ENCODE measurements at places on chromosomes 3 and 15. TPM values are rescaled to one million over a fixed set of nuclear protein-coding genes. Genes with fewer than 3 reads are reported as not detected.

- H3K27ac ChIP-seq = no peak overlapping the region
- H3K4me1 ChIP-seq = peaks cover 12% of the 10 kb centered on the region
- no peaks in the 10 kb centered on the region for H3K36me3 ChIP-seq
- DNase-seq = no peak
Measured at GRCh38 chr3:172279191-172279640, 169.0 kb downstream of the GHSR start.

DNA sequence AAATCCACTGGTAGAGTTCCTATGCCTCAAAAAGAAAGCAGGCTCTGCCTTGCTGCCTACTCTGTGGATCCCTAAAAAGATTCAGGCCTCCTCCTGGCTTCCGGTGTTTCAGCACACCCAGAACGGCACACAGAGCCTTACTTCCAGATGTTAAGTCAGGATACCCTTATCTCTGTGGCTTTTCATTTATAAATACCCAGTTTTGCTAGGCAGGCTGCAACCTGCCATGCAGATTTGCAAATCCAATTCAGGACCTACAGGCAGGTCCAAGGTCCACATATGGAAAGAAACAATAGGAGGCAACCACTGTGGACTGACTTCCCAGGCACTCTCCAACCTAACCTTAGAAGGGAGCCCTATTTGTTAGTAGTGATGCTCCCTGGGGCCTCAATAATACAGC, 30.7 kb downstream of the EFL1 start:
- H3K27ac ChIP-seq = no peak overlapping the region
- H3K4me1 ChIP-seq = no peaks in the 10 kb centered on the region
- no peaks in the 10 kb centered on the region for H3K27me3 ChIP-seq
- H3K36me3 ChIP-seq = no peaks in the 10 kb centered on the region
- H3K4me3 ChIP-seq = no peak overlapping the region

GRCh38 chr15:37099319-37100108, 835 bp downstream of the MEIS2 start:
- peak overlapping the region; percentile 95 for H3K27ac ChIP-seq
- H3K4me1 ChIP-seq = no peaks in the 10 kb centered on the region
- H3K4me3 ChIP-seq = peak overlapping the region; percentile 99
- no peak for DNase-seq
- no peaks in the 10 kb centered on the region for H3K27me3 ChIP-seq

DNA sequence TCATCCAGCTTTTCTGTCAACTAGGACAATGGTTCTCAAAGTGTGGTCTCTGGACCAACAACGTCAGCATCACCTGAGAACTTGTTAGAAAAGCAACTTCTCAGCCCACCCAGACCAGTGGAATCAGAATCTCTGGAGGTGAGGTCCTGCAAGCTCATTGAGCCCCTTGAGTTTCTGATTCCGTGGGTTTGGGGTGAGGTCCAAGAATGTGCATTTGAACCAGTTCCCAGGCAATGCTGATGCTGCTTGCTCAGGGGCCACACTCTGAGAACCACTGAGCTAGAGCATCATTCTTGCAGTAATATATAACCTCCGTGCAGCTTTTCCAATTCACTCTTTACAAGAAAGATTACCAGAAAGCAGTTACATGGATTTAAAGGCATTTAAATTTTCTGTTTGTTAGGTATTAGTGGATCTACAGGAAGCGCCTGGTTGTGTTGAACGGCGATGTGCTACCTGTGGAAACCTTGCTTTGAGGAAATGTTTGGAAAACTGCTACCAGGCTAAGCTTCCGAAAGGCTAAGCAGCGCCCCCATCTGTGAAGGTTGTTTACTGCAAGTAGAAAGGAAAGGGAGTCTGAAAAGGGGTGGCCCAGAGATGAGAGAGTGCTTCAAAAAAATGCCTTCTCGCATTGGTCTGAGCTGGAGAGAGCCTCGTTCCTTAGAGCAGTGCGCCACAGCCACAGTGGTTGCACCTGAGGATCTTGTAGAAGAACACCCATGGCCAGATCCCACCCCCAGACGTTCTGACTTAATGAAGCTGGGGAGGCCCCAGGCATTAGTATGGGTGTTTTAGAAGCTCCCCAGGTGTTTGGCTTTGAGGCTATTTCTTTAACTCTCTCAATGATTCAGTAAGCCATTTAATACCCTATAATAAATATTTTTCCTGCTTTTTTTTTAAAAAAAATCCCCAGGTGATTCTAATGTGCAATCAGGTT, 50.0 kb downstream of the RLBP1 start:
- H3K36me3 ChIP-seq = peaks cover 1% of the 10 kb centered on the region
- DNase-seq = no peak
- no peaks in the 10 kb centered on the region for H3K4me1 ChIP-seq
- no peak overlapping the region for H3K27ac ChIP-seq
- no peak overlapping the region for H3K4me3 ChIP-seq

GRCh38 chr15:37824717-37825382, 109.6 kb upstream of the TMCO5A start:
- no peak overlapping the region for H3K4me3 ChIP-seq
- no peaks in the 10 kb centered on the region for H3K4me1 ChIP-seq
- DNase-seq = no peak
- no peaks in the 10 kb centered on the region for H3K27me3 ChIP-seq
- H3K36me3 ChIP-seq = no peaks in the 10 kb centered on the region
- no peak overlapping the region for H3K27ac ChIP-seq

GRCh38 chr3:159229116-159229680, 427.3 kb downstream of the MFSD1 start:
- DNase-seq = no peak
- H3K4me3 ChIP-seq = no peak overlapping the region
- no peak overlapping the region for H3K27ac ChIP-seq
- H3K36me3 ChIP-seq = no peaks in the 10 kb centered on the region
- H3K27me3 ChIP-seq = no peaks in the 10 kb centered on the region
- no peaks in the 10 kb centered on the region for H3K4me1 ChIP-seq

DNA sequence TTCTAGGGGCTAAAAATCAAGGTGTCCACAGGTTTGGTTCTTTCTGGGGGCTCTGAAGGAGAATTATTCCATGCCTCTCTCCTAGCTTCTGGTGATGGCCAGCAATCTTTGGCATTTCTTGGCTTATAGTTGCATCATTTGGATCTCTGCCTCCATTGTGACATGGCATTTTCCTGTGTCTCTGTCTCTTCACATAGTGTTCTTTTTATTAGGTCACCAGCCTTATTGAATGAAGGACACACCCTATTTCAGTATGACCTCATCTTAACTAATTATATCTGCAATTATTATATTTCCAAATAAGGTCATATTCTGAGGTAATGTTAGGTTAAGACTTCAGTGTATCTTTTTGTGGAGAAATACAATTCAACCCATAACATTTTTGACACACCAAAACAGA, 3.2 kb upstream of the GBE1 start:
- H3K4me1 ChIP-seq = no peaks in the 10 kb centered on the region
- no peak for DNase-seq
- H3K4me3 ChIP-seq = no peak overlapping the region
- no peak overlapping the region for H3K27ac ChIP-seq
- no peaks in the 10 kb centered on the region for H3K27me3 ChIP-seq
- no peaks in the 10 kb centered on the region for H3K36me3 ChIP-seq

DNA sequence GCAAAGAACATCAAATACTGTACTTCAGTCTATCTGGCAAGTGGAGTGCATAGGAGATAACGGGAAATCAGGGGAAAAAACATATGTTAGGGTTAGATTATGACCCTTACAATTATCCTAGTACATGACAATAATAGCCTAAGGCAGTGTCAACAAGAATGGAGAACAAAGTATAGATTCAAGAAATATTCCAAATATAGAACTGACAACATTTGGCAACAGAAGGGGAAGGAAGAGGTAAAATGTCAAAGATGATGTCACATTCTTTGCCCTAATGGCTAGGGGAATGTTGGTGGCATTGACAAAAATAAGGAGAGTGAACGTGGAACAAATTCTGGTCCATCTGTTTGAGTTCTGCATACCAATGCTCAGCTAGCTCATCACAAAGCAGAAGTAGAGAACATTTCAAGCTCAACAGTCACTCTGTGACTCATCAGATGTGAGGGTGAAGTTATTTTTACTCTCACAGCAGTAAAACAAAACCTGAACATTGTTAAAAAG, 15.5 kb upstream of the ATP8B4 start:
- no peaks in the 10 kb centered on the region for H3K27me3 ChIP-seq
- peaks cover 3% of the 10 kb centered on the region for H3K4me1 ChIP-seq
- no peaks in the 10 kb centered on the region for H3K36me3 ChIP-seq
- no peak for DNase-seq

DNA sequence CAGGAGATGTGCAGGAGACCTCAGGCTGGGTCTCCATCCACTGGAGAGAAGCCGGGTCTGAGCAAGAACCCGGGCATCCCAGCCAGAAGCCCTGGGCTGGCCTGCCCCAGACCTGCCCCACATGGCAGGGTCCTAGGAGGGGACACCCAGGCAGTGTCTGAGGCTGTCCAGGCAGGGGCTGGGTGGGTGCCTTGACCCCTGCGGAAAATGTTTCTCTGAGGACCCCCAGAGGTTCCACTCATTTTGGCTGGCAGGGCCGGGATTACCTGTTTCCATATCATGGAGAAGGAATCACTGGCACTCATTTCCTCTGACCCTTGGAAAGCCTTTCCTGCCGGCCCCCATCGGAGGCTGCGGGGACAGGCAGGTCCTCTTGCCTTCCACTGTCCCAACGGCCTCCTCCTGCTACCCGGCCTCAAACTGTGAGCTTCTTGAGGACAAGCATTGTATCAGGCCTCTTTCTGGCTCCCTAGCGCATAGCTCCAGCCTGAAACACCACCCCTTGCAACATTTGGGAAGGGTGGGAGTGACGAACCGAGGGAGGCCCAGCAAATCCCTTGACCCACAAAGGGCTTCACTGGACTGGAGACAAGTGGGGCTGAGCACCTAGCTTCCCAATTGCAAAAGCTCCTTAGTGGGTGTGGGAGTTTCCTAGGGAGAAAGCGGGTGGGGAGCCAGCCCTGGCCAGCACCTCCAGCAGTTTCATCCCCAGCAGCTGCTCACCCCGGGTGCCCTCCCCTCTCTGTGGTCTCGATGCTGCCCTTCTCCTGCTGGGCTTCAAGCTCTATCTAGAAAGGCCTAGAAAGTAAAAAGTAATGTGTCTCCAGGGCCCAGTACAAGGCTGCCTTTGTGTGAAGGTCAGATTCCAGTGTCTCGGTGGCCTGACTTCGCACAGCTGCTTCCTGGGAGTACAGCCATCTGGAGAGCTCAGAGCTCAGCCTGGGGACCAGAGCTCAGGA, 29.7 kb downstream of the ACSBG1 start:
- H3K4me3 ChIP-seq = no peak overlapping the region
- no peaks in the 10 kb centered on the region for H3K27me3 ChIP-seq
- H3K27ac ChIP-seq = no peak overlapping the region
- no peaks in the 10 kb centered on the region for H3K4me1 ChIP-seq
- no peak for DNase-seq
- H3K36me3 ChIP-seq = no peaks in the 10 kb centered on the region

GRCh38 chr3:190644766-190645165, 130.9 kb downstream of the IL1RAP start:
- H3K4me3 ChIP-seq = no peak overlapping the region
- DNase-seq = no peak

DNA sequence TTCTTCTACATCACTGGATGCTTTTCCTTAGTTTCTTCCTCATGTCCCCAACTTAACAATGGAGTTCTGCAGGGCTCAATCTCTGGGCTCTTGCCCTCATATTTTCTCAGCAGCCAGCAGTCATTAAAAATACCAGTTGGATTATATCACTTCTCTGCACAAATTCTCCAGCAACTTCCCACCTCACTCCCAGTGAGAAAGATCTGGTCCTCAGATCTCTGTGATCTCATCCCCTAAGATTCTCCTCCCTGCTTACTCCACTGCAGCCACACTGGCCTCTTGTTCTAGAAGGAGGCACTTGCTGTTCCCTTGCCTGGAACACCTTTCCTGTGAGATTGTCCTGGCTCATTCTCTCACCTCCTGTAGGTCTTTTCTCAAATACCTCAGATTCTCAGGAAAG, 6.1 kb downstream of the ERICH6 start:
- H3K27ac ChIP-seq = no peak overlapping the region
- H3K36me3 ChIP-seq = no peaks in the 10 kb centered on the region
- no peak overlapping the region for H3K4me3 ChIP-seq
- H3K4me1 ChIP-seq = no peaks in the 10 kb centered on the region

GRCh38 chr3:10778492-10779292, 37.3 kb upstream of the SLC6A11 start:
- peaks cover 2% of the 10 kb centered on the region for H3K27me3 ChIP-seq
- no peak for DNase-seq
- H3K4me3 ChIP-seq = no peak overlapping the region
- no peaks in the 10 kb centered on the region for H3K36me3 ChIP-seq

DNA sequence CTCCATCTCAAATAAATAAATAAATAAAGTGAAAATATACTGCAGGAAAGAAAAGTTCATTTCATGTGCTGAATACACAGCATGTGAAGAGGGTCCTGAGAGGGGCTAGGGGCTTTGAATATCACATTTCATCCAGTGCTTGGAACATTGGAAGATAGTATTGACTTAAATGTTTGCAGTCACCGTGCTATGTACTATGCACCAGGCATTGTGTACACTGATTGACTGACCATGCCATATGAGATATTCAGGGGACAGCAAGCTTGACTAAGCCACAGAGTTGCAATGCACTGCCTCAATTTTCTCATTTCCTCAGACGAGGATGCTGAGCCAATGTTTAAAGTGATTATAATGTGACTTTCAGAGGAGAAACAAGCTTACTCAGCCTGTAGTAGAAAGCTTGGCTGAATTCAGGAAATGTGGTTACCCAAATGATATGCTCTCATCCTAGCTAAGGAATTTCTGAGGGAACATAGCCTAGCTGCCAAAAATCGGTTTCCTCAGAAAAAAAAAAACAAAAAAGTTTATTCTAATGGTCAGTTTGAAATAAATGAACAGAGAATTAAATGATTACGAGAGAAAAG, 557.9 kb downstream of the FGF12 start:
- no peaks in the 10 kb centered on the region for H3K4me1 ChIP-seq
- H3K4me3 ChIP-seq = no peak overlapping the region
- no peaks in the 10 kb centered on the region for H3K27me3 ChIP-seq
- no peak for DNase-seq

GRCh38 chr15:40092256-40092978, 16.3 kb downstream of the BMF start:
- peak; percentile 77 for DNase-seq
- H3K4me3 ChIP-seq = no peak overlapping the region
- no peak overlapping the region for H3K27ac ChIP-seq
- no peaks in the 10 kb centered on the region for H3K27me3 ChIP-seq
- H3K4me1 ChIP-seq = peaks cover 3% of the 10 kb centered on the region

GRCh38 chr3:10470120-10471053, 35.0 kb downstream of the ATP2B2 start:
- no peak for DNase-seq
- no peaks in the 10 kb centered on the region for H3K36me3 ChIP-seq
- no peak overlapping the region for H3K27ac ChIP-seq
- H3K4me3 ChIP-seq = no peak overlapping the region

GRCh38 chr3:195054311-195054710, 216.6 kb downstream of the XXYLT1 start:
- no peaks in the 10 kb centered on the region for H3K27me3 ChIP-seq
- DNase-seq = peak; percentile 2
- no peak overlapping the region for H3K4me3 ChIP-seq
- no peaks in the 10 kb centered on the region for H3K36me3 ChIP-seq
- no peaks in the 10 kb centered on the region for H3K4me1 ChIP-seq

C3orf22 gene
- total RNA-seq = not detected

SPESP1 gene
- total RNA-seq = 1.3 TPM

POC1A gene
- 0.91 TPM for total RNA-seq

STAC gene
- 14.2 TPM for total RNA-seq

PRRT3 gene
- 2.1 TPM for total RNA-seq

ZNF660 gene
- 11.5 TPM for total RNA-seq

CCR8 gene
- total RNA-seq = not detected

PAQR9 gene
- not detected for total RNA-seq

Data from aorta (tissue), 5 donors.